ENCODE measurements at places on chromosomes 5 and 9.

- no peak for DNase-seq
Observed at GRCh38 chr5:116652903-116653302, 78.3 kb upstream of the SEMA6A start.

GRCh38 chr5:109688970-109689739 is 572 bp upstream of the MAN2A1 start:
- DNase-seq, result peak; percentile 79

DNA sequence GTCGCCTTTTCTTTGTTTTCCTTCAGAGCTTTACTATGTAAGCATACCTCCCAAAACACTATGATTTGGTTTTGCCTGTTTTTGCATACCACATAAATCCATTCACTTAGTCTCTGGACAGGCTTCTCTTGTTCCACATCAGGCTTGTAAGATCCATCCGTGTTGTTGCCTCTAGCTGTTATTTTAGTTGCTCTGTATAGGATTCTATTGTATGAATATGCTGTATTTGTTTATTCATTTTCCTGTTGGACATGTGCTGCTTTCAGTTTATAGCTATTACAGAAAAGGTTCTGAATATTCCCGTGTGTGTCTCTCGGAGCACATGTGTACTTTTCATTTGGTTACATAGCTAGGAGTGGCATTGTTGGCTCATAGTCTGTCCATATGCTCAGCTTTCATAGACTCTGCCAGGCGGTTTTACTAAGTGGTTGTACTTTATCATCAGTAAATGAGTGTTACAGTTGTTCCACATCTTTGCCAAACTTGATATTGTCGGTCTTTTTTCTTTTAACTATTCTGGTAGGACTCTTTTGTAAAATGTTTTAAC is 41.8 kb downstream of the NUP214 start:
- no peak for DNase-seq

DNA sequence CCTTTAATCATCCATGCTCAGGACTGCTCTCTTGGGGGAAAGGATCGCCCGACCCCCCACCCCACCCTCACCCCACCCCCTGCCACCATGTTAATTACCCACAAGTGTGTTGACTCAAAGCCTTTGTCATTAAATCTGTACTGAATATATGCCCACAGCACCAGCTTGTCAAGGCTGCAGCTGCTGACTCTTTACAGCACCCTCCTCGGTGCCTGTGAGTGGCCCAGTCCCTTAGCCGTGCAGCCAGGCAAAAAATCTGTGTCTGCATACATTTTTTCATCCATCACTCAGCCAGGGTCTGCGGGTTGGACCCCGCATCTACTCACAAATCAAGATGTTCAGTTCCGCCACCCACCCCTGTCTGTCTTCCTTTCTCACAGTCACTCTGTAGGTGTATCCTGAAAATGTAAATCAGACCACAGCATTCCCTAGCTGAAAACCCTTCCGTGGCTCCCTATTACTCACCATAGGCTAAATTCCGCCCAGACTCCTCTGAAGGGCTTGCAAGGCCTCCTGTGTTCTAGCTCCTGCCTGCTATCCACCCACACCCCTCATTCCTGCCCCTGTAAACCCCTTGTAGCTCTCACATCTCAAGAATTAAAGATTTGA is 53.7 kb upstream of the KCNIP1 start:
- DNase-seq, result no peak

DNA sequence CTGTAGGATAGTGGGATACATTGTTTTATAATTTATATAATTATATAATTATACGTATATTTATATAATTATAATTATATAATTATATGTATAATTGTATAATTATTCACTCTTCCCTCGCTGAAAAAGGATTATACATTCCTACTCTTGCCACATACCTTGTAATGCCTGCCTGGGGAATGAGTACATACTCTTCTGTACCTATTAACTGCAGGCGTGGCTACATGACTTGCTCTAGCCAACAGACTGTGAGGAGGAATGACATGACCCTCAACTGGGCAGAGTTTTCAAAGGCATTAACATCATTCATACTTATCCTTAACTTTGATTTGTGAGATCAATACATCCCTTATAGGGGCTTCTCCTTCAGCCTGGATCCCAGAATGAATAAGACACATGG is 19.1 kb downstream of the ERMP1 start:
- DNase-seq, result no peak

DNA sequence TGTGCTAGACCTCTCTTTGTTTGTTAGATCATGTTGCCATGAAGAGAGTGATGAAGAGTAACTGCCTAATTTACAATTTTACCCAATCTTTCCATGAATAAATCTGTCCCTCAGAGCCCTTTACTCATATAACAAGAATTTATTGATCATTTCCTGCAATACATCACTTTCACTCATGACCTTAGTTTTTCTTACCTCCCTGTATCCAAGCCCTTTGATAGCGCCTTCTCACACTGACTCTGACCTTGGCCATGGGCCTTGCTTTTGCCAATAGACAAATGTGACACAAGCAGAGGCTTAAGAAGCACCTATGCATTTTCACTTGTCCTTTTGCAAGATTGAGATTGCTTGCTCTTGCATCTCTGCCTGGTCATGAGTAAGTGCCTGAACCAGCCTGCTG is 288.1 kb downstream of the NNT start:
- no peak for DNase-seq

GRCh38 chr5:337563-338130 is 16.1 kb downstream of the AHRR start:
- no peak for DNase-seq

DNA sequence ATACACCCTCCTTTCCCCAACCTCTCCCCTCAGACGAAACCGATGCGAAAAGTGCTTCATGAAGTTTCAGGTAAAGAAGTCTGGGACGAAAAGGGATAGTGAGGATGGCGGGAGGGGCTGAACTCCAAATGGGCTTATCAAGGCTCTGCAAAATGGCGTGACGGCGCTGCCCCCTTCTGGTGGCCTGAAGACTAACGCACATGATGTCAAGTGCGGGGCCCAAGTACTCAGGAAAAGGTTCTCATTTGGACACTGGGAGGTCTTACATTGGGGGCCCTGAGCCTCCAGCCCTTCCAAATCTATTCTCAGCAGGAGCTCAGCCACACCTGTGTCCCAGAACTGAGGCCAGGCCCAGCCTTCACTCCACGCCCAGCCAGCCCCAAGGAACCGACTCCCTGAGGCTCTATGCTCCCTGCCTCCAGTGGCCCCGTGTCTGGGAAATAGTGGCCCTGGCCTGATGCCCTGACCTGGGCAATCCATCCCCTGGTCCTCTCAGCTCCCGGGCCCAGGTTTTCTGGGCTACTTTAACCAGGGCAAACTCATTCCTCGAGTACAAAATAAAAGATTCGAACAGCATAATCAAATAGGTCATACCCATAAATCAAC is 119.9 kb downstream of the KCNIP1 start:
- DNase-seq, result peak; percentile 57

DNA sequence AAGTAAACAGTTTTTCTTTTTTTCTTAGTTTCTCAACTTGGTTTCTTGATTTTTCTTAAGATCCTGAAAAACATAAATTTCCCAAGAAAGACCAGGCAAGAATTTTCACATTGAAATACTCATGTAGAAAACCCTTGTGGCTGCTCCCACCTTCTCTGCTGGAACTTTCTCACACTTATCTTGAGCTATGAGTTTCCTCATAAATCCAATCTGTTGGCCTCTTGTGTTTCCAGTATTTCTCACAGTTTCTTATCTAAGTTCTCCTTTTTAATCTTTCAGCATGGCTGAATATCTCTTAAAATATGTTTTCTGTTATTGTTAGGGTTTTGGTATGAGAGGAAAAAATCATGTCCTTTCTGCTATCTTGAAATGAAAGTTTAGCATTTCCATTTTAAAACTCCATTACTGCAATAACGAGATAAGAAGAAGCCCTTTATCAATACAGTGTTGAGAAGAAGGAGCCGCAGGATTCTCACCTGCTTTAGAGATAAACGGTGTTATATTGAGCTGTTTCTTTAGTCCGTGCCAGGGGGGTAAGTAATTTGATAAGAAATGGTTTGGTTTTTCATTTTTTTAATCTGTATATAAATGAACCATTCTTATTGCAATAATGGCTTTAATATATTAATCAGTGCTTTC is 89.3 kb downstream of the ALDH1A1 start:
- DNase-seq, result no peak

- no peak for DNase-seq
Observed at GRCh38 chr9:85443190-85443598, 298.6 kb downstream of the AGTPBP1 start.

DNA sequence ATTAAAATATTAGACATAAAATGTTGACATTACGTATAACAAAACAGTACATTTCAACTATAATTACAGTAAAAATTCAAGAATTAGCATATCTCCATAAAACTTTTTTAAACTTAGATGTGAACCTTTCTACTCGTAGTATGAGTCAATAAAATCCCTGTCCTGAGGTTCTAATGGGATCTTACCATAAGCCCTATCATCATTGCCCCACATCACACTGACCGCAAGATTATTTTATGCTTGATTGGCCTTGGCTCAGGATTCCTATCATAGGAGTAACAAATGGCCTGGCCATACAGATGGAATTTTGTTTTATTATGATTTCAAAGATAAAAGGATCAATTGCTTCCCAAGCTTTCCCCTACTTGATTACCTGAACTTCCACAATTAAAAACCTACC is 238.3 kb downstream of the MEF2C start:
- DNase-seq, result no peak

Data from activated CD4-positive, alpha-beta T cell treated with anti-CD3 and anti-CD28 coated beads, Interleukin-2, amount 50 U/mL, for 48 hours (primary cell).